Articular chondrocyte of knee joint (primary cell): ENCODE measurements at places on chromosomes 7 and 10. TPM values are rescaled to one million over a fixed set of nuclear protein-coding genes. Genes with fewer than 3 reads are reported as not detected.

Gene TDRD1
- total RNA-seq: under 0.01 and 0.26 TPM in 2 replicates

Gene UCMA
- not detected in 2 replicates for total RNA-seq

Gene FAM25G
- total RNA-seq: not detected in 2 replicates

Gene EGFR
- 84.3 and 84.5 TPM in 2 replicates for total RNA-seq

Gene HOXA3
- 8.1 and 9.4 TPM in 2 replicates for total RNA-seq

Gene MYO1G
- under 0.01 TPM in 2 replicates for total RNA-seq

Gene HTR5A
- not detected in 2 replicates for total RNA-seq

Gene EVX1
- total RNA-seq: not detected in 2 replicates

Gene PAPSS2
- total RNA-seq: 91.2 and 106 TPM in 2 replicates

Gene WEE2
- not detected in 2 replicates for total RNA-seq
